Activated T-cell treated with anti-CD3 and anti-CD28 coated beads, Interleukin-2, amount 50 U/mL, for 72 hours (primary cell): ENCODE measurements at places on chromosomes 1 and 21. TPM values are rescaled to one million over a fixed set of nuclear protein-coding genes. Genes with fewer than 3 reads are reported as not detected.

DNA sequence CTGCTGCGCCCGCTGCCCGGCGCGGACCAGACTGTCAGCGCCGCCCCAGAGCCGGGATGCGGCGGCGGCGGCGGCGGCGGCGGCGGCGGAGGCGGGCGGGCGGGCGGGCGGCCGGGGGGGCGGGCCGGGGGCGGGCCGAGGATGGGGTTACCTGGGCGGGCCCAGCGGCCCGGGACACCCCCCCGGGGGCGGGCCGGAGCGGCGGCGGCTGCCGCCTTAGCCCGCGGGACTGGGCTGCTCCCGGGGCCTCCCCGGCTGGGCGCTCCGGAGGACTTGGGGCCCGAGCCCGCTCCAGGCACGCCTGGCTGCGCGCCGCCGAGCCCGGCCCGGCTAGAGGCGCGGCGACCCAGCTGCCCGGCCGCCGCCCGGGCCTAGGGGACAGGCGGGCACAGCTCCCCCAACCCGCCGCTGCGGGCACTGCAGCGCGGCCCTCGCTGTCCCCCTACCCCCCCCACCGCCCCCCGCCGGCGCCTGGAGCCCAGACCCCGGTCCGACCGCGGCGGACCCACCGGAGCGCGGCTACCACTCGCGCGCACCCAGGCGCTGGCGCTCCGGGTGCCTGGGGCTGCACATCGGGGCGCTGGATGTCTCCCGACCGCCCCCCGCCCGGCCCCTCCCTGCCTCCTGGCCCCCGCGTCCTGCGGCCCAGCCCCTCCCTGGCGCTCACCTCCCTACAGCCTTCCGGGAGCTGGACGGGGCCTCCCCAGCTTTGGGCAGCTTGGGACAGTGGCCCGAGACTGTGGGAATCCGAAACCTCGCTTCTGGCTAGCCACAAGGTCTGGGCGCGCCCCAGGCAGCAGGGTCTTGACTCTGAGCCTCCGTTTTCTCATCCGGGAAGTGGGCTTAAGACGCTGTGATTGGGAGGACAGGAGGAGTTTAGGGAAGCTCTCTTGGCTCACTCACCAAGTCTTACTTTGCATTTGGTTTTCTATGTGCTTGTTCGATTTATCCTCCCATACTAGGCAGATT, at the start of gene WNT4:
WNT4 (minus strand) TSS at position 33 of the 969 bp plus-strand sequence. CDS start 175 bp downstream, outside the sequence.
- DNase-seq = peak; percentile 29
- H3K4me3 ChIP-seq = peak within 1 kb of the TSS; percentile 82
- peaks cover 6% of the 10 kb centered on the region for H3K4me1 ChIP-seq
- peaks cover 66% of the 10 kb centered on the region for H3K27me3 ChIP-seq
- H3K27ac ChIP-seq = no peak within 1 kb of the TSS

- no peak overlapping the region for H3K27ac ChIP-seq
- no peaks in the 10 kb centered on the region for H3K36me3 ChIP-seq
- no peaks in the 10 kb centered on the region for H3K27me3 ChIP-seq
- DNase-seq = no peak
- H3K4me3 ChIP-seq = no peak overlapping the region
- no peaks in the 10 kb centered on the region for H3K4me1 ChIP-seq
Measured at GRCh38 chr21:25986928-25987327, 183.6 kb downstream of the APP start.

DNA sequence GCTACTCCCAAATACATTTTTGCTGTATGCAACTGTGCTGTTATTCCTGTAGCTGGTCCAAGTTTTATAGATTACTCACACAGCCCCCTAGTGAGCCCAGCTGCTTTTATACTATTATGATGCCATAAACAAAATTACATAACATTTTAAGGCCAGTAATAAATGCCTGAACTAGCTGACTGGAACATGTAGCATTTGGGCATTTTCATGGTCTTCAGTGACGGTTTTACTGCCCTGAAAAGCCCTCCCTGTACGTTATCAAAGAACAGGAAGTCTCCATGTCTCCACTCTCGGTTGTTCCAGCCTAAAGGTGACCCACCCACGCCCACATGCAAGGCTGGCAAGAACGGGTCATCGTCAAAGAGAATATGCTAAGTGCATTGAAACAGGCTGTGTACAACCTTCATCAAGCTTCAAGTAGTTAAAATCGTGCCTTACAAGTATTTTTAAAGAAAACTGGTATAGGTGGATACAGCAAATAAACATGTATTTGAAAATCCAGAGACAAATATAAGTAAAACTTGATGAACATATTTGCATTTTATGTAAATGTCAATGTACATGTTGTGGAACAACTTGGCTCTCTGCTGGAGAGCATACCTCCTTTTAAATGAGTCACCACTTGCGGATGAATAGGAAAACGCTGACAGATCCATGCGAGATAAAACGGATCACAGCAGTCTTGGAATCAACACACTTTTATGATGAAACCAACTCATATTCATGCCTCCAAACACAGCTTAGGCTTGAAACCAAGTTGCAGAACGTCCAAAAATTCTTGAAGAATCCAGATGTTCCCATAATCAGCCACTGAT, 520.5 kb downstream of the SMYD3 start:
- H3K4me3 ChIP-seq = no peak overlapping the region
- DNase-seq = no peak
- no peak overlapping the region for H3K27ac ChIP-seq
- no peaks in the 10 kb centered on the region for H3K27me3 ChIP-seq
- peaks cover 19% of the 10 kb centered on the region for H3K4me1 ChIP-seq
- no peaks in the 10 kb centered on the region for H3K36me3 ChIP-seq

GRCh38 chr21:41562101-41563000, 54.4 kb upstream of the TMPRSS2 start:
- no peak overlapping the region for H3K27ac ChIP-seq
- DNase-seq = no peak
- H3K4me3 ChIP-seq = no peak overlapping the region
- H3K36me3 ChIP-seq = no peaks in the 10 kb centered on the region
- peaks cover 18% of the 10 kb centered on the region for H3K4me1 ChIP-seq
- H3K27me3 ChIP-seq = peaks cover 34% of the 10 kb centered on the region

DNA sequence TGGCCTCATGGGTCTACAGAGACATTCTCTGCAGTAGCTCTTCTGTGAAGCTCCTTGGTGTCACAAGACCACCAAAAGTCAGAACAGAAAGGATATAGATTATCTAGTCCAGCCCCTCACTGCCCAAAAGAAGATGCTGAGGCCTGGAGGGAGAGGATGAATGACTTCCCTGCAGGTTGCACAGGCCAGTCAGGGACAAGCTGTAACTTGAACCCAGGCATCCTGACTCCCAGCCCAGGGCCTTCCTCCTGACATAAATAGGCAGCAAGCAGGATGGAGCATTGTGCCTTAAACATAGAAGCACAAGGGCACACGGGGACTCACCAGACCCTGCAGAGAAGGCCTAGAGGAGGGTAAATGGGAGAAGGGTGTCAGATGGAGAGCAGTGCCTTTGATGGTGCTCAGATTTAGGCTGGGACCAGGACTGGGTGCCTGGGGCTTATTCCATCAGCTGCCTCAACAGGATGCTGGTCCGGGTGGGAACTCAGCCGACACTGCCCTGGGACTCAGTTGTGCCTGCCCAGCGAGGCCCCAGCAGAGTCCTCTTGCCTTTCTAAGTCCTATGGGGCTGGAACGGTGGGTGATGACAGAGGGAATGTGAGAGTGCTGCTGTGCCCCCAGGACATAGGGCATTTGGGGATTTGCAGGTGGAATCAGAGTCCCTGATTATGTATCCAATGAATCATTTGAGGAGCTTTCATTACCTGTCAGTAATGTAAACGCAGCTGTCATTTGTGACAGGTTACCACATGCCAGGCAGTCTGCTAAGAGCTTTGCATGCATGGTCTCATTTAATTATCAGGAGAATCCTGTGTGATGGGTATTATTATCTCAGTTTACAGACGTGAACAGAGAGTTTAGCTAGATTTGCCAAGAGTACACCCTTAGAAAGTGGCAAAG, 13.2 kb downstream of the S100A7A start:
- no peak overlapping the region for H3K4me3 ChIP-seq
- H3K36me3 ChIP-seq = no peaks in the 10 kb centered on the region
- no peaks in the 10 kb centered on the region for H3K4me1 ChIP-seq
- H3K27me3 ChIP-seq = peaks cover 7% of the 10 kb centered on the region
- no peak overlapping the region for H3K27ac ChIP-seq

DNA sequence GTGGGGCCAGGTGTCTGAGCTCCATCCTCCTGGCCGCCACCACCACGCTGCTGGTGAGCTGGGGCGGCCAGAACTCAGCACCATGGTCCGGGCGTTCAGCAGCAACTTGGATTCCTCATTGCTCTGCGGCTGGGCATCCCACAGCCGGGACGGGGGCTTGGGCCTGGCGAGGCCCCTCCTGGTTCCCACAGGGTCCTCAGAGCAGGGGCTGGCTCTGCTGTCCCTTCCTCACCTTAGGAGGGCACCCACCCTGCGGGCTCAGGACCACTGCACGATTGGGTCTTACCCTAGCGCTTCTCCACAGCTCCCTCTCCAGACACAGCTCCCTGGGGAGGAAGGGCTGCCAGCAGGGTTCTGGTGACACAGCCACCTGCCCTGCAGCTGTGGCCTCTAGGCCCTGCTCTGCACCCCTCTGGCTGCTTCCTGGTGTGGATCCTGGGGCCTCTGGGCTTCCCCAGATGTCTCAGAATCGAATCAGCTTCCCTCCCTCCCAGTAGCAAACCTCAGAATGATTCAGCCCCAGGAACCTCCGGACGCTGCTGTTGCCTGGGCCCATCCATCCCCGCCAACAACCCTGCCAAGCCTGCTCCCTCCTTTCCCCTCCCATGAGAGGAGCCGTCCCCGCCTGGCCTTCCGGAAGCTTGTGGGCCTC, 25.0 kb downstream of the CRYAA start:
- peaks cover 12% of the 10 kb centered on the region for H3K4me1 ChIP-seq
- DNase-seq = no peak
- no peaks in the 10 kb centered on the region for H3K27me3 ChIP-seq
- H3K4me3 ChIP-seq = no peak overlapping the region

- peaks cover 21% of the 10 kb centered on the region for H3K4me1 ChIP-seq
- H3K36me3 ChIP-seq = peaks cover 5% of the 10 kb centered on the region
- no peak overlapping the region for H3K27ac ChIP-seq
- no peak for DNase-seq
Measured at GRCh38 chr1:151852733-151853132, 779 bp downstream of the THEM5 start.

- H3K4me3 ChIP-seq = no peak overlapping the region
- DNase-seq = no peak
- no peak overlapping the region for H3K27ac ChIP-seq
- H3K36me3 ChIP-seq = no peaks in the 10 kb centered on the region
Measured at GRCh38 chr1:30102605-30103004, 620.8 kb downstream of the MATN1 start.

- H3K27me3 ChIP-seq = peaks cover 98% of the 10 kb centered on the region
- peaks cover 25% of the 10 kb centered on the region for H3K4me1 ChIP-seq
Measured at GRCh38 chr1:90708826-90709225, 8.3 kb downstream of the BARHL2 start.

DNA sequence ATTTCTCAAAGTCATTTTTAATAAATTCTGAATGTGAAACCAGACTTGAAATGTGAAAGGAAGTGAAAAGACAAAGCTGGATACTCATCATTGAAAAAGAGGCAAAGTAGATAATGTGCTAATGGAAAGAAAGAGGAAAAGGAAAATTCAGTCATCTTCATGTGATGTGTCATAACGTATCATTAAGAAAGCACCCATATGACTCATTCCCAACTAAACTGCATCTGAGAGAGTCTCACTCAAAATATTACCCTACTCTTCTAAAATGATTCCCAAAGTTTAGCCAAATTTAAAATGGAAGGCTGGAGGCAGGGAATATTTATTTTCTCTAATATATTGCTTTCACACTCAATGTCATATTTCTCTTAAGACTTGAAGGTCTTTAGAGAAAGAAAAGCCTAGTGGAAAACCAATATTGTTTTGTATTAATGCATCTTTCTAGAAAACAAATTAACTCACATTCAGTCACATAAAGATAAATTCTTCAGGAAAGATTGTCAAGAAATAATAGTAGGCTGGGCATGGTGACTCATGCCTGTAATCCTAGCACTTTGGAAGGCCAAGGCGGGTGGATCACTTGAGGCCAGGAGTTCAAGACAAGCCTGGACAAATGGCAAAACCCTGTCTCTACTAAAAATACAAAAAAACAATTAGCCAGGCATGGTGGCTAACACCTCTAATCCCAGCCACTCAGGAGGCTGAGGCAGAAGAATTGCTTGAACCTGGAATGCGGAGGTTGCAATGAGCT, 129.9 kb downstream of the SLC30A10 start:
- H3K27me3 ChIP-seq = no peaks in the 10 kb centered on the region
- no peak for DNase-seq
- peak overlapping the region; percentile 73 for H3K27ac ChIP-seq
- peaks cover 2% of the 10 kb centered on the region for H3K36me3 ChIP-seq
- H3K4me3 ChIP-seq = no peak overlapping the region
- peaks cover 8% of the 10 kb centered on the region for H3K4me1 ChIP-seq

DNA sequence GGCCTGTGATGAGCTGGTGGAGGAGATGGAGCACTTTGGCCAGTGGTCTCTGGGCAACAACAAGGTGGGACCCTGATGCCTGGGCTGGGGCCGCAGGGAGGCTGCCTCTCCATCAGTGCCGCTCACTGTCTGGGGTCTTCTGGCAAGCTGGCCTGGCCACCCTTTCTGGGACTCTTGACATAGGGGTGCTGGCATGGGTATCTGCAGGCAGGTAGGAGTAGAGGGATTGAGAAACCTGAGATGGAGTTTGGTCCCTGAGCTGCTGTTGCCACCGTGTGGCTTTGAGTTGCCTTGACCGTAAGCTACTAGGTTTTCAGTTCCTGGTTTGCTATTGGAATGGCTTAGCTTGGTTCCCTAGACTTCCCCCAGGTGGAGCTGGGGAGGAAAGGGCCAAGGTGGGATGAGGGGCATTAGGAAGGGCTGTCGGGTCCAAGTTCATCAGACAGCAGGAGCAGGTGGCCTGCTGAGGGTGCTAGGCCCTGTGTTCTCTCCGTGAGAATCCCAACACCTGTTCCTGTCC, 13.2 kb upstream of the MFN2 start:
- no peaks in the 10 kb centered on the region for H3K27me3 ChIP-seq
- no peaks in the 10 kb centered on the region for H3K36me3 ChIP-seq
- H3K4me1 ChIP-seq = no peaks in the 10 kb centered on the region

DNA sequence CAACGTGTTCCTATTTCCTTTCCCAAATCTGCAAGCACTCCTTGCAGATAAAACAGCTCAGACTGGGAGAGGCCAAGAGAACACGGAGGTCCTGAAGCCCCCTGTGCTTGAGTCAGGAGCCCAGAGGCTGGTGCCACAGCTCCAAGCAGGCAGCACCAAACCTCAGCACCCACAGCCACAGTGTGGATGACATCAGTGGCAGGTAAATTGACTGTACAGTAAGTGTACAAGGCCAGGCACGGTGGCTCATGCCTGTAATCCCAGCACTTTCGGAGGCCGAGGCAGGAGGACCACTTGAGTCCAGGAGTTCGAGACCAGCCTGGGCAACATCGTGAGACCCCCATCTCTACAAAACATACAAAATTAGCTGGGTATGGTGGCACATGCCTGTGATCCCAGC, 1.9 kb upstream of the COL6A1 start:
- no peak overlapping the region for H3K27ac ChIP-seq
- DNase-seq = peak; percentile 18
- peaks cover 25% of the 10 kb centered on the region for H3K4me1 ChIP-seq
- H3K27me3 ChIP-seq = peaks cover 22% of the 10 kb centered on the region
- H3K4me3 ChIP-seq = no peak overlapping the region
- no peaks in the 10 kb centered on the region for H3K36me3 ChIP-seq

Gene TMEM125
- not detected for total RNA-seq

Gene HSD3B2
- total RNA-seq = not detected

Gene CD247
- total RNA-seq = 160 TPM

Gene TAS1R1
- total RNA-seq = not detected

Gene CRYBG2
- 2.3 TPM for total RNA-seq

Gene IQGAP3
- 22.5 TPM for total RNA-seq
